ENCODE measurements at places on chromosomes 7 and 10. TPM values are rescaled to one million over a fixed set of nuclear protein-coding genes. Genes with fewer than 3 reads are reported as not detected.
A peak's percentile ranks its signal among the peaks of the same experiment; 100 is the strongest.

DNA sequence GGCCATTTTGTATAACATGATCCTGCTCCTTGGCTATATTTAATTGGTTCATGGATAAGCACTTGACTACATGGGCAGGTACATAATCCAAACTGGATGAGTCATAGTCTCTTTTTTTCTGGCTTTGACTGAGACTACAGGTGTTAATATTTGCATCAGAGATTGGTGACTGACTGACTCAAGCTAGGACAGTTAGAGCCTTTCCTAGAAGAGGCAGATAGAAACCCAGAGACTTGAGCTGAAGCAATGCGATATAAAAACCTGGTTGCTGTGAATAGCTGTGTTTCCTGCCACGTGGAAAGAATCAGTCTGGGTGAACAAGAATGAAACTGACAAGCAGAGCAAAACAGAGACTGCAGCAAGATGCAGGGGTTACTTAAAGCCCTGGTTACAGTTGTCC lies 81.0 kb downstream of the SAMD9 start:
- peak; percentile 8 for DNase-seq

- DNase-seq = no peak
These were observed 87.9 kb downstream of the TPK1 start for GRCh38 chr7:144747936-144748335.

DNA sequence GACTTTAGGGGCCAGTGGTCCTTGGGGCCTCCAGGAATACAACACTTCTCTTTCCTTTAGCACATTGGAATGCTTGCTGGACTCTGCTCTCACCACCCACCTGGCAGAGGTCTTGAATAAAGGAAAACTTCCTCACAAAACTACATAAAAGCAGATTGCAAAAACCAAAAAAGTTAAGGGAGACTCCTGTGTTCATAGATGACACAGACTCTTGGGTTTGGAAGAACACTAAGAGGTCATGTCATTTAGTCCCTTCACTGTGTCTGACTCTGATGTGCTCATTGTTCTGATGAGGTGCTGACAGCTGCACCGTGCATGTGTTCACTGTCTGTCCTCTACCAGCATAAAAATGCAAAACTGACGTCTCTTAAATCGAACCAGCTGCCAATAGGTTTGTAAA lies 11.4 kb downstream of the BLNK start:
- DNase-seq = no peak

HOXA4 gene
- 2.1 TPM for total RNA-seq

PNLIPRP2 gene
- not detected for total RNA-seq

All from natural killer cell (primary cell).